Esophagus squamous epithelium (tissue), 5 donors: ENCODE measurements at places on chromosomes 11 and 22. TPM values are rescaled to one million over a fixed set of nuclear protein-coding genes. Genes with fewer than 3 reads are reported as not detected.
A peak's percentile ranks its signal among the peaks of the same experiment; 100 is the strongest.

- no peaks in the 10 kb centered on the region for H3K4me1 ChIP-seq
- no peak overlapping the region for H3K27ac ChIP-seq
- H3K36me3 ChIP-seq = no peaks in the 10 kb centered on the region
- H3K4me3 ChIP-seq = no peak overlapping the region
- H3K27me3 ChIP-seq = peaks cover 60% of the 10 kb centered on the region
Measured at GRCh38 chr22:22460635-22461034, 47.9 kb downstream of the ZNF280B start.

Gene NXPE1
- total RNA-seq = not detected

- no peaks in the 10 kb centered on the region for H3K36me3 ChIP-seq
- no peak overlapping the region for H3K4me3 ChIP-seq
- DNase-seq = no peak
Measured at GRCh38 chr11:60959431-60959830, 7.5 kb upstream of the SLC15A3 start.

DNA sequence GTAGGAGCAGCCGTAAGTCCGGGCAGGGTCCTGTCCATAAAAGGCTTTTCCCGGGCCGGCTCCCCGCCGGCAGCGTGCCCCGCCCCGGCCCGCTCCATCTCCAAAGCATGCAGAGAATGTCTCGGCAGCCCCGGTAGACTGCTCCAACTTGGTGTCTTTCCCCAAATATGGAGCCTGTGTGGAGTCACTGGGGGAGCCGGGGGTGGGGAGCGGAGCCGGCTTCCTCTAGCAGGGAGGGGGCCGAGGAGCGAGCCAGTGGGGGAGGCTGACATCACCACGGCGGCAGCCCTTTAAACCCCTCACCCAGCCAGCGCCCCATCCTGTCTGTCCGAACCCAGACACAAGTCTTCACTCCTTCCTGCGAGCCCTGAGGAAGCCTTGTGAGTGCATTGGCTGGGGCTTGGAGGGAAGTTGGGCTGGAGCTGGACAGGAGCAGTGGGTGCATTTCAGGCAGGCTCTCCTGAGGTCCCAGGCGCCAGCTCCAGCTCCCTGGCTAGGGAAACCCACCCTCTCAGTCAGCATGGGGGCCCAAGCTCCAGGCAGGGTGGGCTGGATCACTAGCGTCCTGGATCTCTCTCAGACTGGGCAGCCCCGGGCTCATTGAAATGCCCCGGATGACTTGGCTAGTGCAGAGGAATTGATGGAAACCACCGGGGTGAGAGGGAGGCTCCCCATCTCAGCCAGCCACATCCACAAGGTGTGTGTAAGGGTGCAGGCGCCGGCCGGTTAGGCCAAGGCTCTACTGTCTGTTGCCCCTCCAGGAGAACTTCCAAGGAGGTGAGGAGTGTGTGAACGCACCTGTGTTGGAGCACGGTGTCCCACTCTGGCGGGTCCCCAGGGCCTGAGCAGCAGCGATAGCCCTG, at the start of gene TAGLN:
Gene TAGLN, plus strand, starts transcription at position 318 of the 863 bp plus-strand sequence. CDS start 3,644 bp downstream, outside the sequence.
- no peaks in the 10 kb centered on the region for H3K27me3 ChIP-seq
- H3K4me1 ChIP-seq = peaks cover 12% of the 10 kb centered on the region
- DNase-seq = no peak
- peak within 1 kb of the TSS; percentile 72 for H3K27ac ChIP-seq

- peaks cover 85% of the 10 kb centered on the region for H3K4me1 ChIP-seq
- H3K27ac ChIP-seq = peak overlapping the region; percentile 87
- no peak for DNase-seq
- no peaks in the 10 kb centered on the region for H3K36me3 ChIP-seq
- no peak overlapping the region for H3K4me3 ChIP-seq
- no peaks in the 10 kb centered on the region for H3K27me3 ChIP-seq
Measured at GRCh38 chr11:75347781-75348566, 3.5 kb downstream of the ARRB1 start.

GRCh38 chr22:46027211-46028105, 50.5 kb upstream of the WNT7B start:
- H3K36me3 ChIP-seq = no peaks in the 10 kb centered on the region
- H3K4me1 ChIP-seq = peaks cover 40% of the 10 kb centered on the region
- peak overlapping the region; percentile 75 for H3K27ac ChIP-seq
- no peaks in the 10 kb centered on the region for H3K27me3 ChIP-seq
